Osteoblast (primary cell): ENCODE measurements at places on chromosomes 2 and 18. TPM values are rescaled to one million over a fixed set of nuclear protein-coding genes. Genes with fewer than 3 reads are reported as not detected.

DNA sequence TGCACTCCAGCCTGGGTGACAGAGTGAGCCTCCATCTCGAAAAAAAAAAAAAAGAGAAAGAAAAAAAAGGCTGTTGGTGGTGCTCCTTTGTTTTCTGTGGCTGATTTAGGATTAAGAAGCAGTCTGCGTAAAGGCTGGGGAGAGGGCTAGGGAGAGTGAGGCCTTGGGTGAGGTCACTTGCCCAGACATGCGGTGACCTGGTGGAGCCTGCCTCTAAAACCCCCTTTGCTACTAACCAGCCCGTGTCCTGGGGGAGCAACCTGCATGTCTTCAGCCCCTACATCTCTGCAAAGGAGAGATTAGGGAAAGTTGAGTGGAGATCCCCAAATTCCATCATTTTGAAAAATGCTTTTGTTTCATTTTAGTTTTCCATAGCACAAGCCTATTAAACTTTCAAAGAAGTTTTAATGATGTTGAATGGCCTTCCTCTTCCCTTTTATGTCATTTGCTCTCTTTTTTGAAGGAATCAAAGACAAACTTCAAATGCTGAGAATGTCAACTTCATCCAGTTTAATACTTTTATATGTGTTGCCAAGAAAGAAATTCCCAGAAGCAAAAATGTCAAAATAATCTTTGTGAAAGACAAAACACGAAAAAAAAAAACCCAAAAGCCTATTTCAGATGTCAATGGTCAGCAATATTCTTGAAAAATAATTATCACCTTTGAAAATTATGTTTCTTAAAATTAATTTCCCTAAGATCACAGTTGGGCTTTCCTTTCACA is 38.9 kb upstream of the RALBP1 start:
- DNase-seq: no peak

DNA sequence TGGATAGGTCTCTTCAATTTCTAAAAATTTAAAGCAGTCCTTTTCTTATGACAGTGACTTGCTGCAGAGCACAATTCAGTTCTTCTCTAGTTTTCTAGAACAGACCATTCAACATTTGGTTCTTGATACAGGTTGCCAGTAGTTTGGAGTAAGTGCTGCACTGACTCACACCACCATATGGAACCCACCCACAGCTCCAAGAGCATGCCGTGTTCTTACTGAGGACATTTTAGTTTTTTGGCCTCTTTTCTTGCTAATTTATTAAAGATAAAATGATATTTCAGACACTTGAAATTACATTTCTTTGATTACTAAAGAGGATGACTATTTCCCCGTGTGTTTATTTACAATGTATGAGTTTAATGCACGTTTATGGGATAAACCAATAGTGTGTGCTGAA is 120.0 kb downstream of the COL4A4 start:
- no peak for DNase-seq

GRCh38 chr2:144359684-144360083 is 160.2 kb downstream of the ZEB2 start:
- DNase-seq: no peak

Gene PROM2
- 0.29 and 0.36 TPM in 2 replicates for total RNA-seq

DNA sequence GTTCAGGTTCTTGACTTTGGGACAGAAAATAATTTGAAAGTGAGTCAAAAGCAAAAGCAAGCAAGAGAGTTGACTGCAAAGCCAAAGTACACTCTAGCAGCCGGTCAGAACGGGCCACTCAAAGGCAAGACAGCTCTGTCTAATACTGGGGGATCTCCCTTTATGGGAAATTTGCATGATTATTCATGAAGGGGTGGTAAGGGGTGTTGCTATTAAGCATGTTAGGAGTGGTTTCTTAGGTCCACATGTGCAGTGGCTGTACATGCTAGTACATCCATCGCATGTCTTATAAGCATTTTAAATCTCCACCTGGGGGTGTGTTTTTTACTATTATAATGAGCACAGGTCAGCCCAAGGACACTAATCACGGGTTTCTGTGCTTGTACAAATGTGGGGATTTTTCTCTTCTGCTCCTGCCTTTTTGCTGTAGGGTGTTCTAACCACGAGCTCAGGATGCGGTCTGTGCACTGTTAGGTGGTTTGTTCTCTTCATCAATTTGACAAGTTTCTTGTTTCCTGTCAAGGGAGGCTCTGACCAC is 60.2 kb upstream of the SPP2 start:
- no peak for DNase-seq

DNA sequence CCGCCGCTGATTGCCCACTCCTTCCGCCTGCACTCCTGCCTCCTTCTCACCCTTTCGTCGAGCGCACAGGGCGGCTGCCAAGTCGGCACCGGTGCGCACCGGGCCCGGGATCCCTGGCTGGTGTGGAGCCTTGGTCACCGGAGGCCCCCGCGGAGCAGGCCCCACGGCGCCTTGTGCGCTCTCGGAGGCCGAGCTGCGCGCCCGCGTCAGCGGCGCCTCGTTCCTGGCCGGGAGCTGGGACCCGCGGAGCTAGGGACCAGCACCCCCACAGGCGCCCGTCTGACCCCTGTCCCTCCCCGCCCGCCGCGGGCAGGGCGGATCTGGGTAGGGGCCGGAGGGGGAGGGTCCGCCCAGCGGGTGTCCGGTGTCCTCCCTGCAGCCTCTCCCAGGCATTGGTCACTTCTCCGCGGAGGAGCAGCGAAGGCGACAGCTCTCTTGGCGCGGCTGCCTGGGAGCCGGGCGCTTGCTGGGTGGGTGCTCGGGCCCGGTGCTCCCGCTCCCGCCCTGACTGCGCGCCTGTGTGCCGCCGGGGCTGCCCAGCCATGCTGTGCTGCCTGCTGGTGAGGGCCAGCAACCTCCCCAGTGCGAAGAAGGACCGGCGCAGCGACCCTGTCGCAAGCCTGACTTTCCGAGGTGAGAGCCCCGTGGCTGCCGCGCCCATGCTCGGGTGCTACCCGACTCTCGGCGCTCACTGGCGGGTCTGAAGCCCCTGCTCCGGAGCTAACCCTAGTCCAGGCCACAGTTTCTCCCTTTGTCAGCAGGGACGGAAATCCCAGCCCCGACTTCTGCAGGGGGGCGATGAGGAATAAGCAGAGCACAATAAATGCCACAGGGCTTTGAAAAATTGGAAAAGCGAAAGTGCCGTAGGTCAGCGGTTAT is 13.2 kb downstream of the DYSF start:
- peak; percentile 92 for DNase-seq

DNA sequence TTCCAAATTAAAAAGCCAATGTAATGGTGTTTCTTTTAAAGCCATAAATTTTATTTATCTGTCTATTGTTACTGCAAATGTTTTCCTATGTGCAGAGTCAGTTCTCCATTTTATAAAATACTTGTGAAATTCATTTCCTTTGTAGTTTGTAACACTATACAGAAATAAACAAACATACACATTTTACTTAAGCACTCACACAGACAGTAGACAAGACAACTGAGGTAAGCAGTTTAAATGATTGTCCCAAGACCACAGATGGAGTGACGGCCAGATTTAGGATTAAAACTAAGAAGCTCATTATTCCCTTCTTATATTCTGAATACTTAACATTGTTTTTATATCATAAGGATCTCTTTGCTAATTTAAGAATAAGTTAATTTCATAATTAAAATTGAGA is 100.9 kb downstream of the BAZ2B start:
- DNase-seq: no peak

DNA sequence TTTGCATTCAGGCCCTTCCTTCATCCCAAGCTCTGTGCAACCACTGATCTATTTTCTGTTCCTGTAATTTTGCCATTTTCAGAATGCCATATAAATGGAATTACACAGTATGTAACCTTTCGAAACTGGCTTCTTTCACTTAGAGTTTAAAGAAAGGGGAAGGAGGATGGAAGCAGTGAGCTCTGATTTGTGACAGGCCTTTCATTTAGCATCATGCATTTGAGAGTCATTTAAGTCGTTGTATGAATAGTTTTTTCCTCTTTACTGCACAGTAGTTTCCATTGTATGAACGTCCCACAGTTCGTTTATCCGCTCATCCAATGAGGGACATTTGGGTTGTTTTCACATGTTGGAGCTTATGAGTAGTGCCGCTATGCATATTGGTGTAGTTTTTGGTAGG is 67.0 kb downstream of the LBH start:
- no peak for DNase-seq

Gene ACVR2A
- 36.8 and 39.4 TPM in 2 replicates for total RNA-seq

DNA sequence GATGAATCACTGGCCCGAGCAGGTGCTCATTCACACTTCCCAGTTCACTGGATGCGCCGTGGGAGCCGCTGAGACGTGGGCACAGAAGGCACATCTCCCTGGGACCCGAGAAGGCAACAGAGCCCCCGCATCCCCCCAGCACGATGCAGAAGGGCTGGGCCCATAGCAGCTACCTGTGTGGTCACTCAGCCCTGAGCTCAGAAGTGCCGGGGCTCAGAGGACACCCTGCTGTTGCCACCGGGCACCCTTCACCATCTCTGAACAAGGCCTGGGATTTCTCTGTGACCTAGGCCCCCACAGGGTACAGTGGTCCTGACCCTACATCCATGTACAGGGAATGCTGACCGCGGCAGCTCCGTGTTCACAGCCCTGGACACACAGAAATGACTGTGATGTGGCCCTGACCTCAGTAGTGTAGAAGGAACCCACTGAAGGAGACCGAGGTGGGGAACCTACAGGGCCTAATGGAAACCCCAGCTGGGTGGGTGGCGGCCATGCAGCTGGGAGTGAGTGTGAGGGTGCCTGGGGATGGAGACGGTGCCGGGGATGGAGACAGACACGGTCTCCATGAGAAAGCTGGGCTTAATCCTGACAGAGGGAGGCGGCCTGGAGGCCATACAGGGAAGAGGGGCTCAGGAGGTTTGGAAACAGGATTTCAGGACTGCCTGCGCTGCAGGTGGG is 111.9 kb upstream of the OTOS start:
- peak; percentile 48 for DNase-seq

Gene SCRN3
- 29.7 and 33.0 TPM in 2 replicates for total RNA-seq

Gene PTRHD1
- total RNA-seq: 21.5 and 25.0 TPM in 2 replicates

Gene ERMN
- 1.4 and 2.7 TPM in 2 replicates for total RNA-seq

DNA sequence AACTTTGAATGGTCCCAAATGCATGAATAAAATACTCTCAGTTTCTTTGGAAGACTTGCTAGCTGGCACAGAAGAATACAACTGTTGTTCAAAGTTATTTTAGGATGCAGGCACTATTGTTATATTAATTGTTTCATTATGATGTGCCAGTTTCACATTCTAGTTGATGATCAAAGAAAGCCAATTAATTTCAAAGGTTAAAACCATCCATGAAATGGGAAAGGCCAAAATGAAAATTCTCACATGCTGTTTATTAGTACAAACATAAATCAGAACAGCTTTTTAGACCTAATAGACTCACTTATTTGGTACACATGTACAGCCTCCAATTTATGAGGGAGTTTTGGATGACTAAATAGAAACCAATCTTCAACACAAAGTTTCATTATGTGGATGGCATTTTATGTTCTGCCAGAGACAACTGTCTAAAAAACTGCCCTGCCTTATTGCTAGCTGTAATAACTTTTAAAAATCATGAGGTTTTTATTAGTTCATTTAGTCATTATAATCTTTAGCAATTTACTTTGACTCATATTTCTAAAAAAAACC is 42.2 kb downstream of the RFTN2 start:
- no peak for DNase-seq

- DNase-seq: no peak
Measured at GRCh38 chr2:49224426-49225010, 70.2 kb upstream of the FSHR start.

- peak; percentile 82 for DNase-seq
Measured at GRCh38 chr2:9982248-9982647, 30.8 kb downstream of the GRHL1 start.

Gene LRRC30
- total RNA-seq: not detected in 2 replicates

Gene CCDC178
- total RNA-seq: not detected in 2 replicates

Gene POMC
- 0.59 and 2.2 TPM in 2 replicates for total RNA-seq

GRCh38 chr2:127644066-127645025 is 1.6 kb upstream of the GPR17 start:
- no peak for DNase-seq

DNA sequence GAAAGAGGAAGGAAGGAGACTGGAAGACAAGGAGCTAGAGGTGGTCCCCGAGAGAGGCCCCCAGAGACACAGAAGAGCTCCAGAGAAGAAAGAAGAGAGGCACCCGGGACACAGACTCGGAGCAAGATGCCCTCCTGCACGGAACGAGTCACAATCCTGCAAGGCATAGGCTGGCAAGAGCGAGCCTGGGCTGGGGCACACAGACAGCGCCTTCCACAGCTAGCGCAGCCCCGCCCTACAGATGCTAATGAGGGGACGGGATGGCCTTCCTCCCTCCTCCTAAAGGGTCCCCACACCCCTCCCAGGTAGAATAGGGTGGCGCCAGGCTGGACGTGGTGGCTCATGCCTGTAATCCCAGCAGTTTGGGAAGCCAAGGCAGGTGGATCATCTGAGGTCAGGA is 19.8 kb upstream of the GPR17 start:
- peak; percentile 76 for DNase-seq

DNA sequence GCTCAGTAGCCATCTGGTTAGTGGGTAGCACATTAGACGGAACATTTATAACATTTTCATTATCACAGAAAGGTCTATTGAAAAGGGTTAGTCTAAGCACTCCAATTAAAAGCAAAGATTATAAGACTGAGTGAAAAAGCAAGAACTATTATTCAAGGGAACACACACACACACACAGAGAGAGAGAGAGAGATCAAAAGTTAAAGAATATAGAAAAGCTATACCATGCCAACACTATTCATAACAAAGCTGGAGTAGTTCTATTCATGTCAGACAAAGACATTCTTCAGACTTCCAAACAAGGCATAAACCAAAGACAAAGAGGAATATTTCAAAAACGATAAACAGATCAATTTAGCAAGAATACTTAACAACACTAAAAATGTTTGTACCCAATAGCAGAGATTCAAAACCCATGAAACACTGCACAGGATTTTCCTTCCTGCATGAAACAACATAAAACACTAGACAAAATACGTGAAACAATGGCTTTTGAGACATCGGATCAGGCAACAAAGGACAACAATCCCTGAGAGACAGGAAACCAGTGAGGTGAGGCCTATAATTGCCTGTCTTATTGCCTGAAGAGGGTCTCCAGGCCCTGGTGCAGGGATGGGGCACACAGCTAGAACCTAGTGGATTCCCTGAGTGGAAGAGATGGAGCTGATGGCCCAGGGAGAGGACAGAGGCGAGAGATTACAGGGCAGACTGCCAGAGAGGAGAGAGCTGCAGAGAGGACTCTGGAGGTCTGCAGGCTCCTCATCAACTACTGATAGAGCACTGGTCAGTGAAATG is 83.6 kb upstream of the NPAS2 start:
- no peak for DNase-seq

DNA sequence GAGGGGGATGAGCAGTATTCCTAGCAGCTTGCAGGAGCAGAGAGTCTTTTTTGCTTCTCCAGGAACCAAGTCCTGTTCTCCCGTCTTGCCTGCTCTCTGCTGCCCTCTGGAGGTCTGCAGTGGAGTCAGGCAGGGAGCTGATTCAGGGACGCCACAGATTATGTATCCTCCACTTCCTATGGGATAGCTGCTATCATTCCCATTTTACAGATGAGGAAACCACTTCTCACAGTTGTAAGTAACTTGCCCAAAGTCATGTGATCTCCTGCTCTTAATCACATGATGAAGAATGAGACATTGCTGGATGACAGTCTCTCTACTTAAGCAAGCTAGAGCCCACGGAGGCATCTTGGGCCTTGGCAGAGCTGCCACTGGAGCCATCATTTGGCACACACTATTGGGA is 8.3 kb downstream of the SLC4A5 start:
- peak; percentile 65 for DNase-seq

Gene ZNF396
- total RNA-seq: 1.8 and 3.3 TPM in 2 replicates

GRCh38 chr2:8633735-8634313 is 48.0 kb upstream of the ID2 start:
- DNase-seq: peak; percentile 97

GRCh38 chr2:151691631-151692030 is 42.6 kb downstream of the NEB start:
- DNase-seq: no peak
